Spinal cord (tissue), 10 donors: ENCODE measurements at places on chromosomes 4 and X. TPM values are rescaled to one million over a fixed set of nuclear protein-coding genes. Genes with fewer than 3 reads are reported as not detected.

Gene COL25A1
- 33.6 TPM for total RNA-seq

Gene USP26
- total RNA-seq, result not detected

Gene HHIP
- 11.5 TPM for total RNA-seq

Gene PSAPL1
- total RNA-seq, result not detected

Gene GC
- not detected for total RNA-seq

Gene L1CAM
- 93.3 TPM for total RNA-seq

Gene MID1IP1
- 65.6 TPM for total RNA-seq

Gene MAPK10
- 202 TPM for total RNA-seq

DNA sequence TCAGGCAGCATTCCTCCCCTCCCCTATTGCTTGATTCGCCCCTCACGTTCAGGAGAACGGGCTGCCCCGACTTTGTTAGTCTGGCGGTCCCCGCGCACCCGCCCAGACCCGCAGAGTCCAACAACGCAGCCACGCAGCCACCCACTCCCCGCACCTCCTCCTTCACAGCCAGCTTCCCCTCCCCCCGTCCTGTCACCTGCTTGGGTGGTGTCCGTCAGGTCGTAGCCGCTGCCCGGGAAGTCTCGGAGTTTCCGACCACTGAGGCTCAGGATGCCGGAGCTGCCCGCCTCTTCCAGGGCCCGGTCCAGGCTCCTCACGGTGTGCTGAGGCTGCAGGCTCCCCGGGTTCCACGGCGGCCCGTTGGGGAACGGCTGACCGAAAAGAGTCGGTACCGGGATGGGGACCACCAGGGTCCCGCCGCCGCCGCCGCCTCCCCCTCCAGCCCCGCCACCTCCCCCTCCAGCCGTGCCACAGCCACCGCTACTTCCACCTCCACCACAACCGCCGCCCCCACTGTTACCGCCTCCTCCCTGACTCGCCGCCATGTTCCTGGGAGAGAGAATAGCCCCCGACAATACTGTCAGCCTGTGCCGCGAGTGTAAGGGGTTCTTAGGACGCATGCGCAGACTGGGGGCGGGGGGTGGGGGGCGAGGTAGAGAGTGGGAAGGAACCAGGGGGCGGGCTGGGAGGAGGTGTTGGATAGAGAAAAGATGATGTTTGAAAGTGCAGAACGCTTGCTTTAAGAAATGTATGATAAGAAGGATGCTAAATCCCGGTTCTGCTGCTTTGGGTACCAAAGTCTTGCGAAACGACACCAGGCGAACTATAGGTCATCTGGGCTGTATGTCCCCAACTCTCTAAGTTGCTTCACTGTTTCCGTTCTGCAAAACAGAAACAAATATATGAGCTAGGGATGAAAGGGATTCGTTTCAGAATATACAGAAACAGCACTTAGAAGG lies at the start of gene LRCH2:
LRCH2 (minus strand) TSS at position 600 of the 959 bp plus-strand sequence; CDS start at position 545, 55 bp downstream.
- DNase-seq, result peak; percentile 54

- no peak for DNase-seq
Measured at GRCh38 chrX:9320940-9321339, 143.9 kb upstream of the TBL1X start.

- DNase-seq, result no peak
Measured at GRCh38 chr4:93810340-93810992, 18.1 kb upstream of the ATOH1 start.

- no peak for DNase-seq
Measured at GRCh38 chr4:156584100-156584499, 387.5 kb downstream of the PDGFC start.

DNA sequence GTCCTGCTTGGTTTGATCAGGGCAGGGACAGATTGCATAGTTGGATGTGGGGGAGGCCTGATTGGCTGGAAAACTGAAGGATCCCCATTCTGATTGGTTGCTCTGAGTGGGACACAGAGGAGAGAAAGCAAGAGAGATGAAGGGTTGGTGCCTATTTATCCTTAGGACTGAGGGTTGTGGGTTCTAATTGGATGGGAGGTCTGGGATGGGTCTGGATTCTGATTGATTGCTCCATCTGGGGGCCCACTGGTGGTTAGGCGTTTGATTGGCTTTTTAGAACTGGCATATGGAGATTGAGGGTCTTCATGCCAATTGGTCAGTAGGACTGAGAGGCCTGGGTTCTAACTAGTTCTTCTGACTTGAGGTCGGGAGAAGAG lies 644 bp upstream of the EBP start:
- peak; percentile 9 for DNase-seq

- no peak for DNase-seq
Measured at GRCh38 chrX:30702736-30703135, 49.5 kb downstream of the GK start.

- no peak for DNase-seq
Measured at GRCh38 chr4:175559526-175559925, 252.5 kb downstream of the GPM6A start.

GRCh38 chr4:56653461-56654237 lies 27.4 kb downstream of the HOPX start:
- no peak for DNase-seq

GRCh38 chr4:79298484-79298883 lies 27.4 kb downstream of the NAA11 start:
- DNase-seq, result no peak

GRCh38 chrX:44431194-44431593 lies 87.7 kb upstream of the EFHC2 start:
- DNase-seq, result no peak

- DNase-seq, result no peak
Measured at GRCh38 chrX:31459361-31459760, 387.5 kb upstream of the FTHL17 start.

DNA sequence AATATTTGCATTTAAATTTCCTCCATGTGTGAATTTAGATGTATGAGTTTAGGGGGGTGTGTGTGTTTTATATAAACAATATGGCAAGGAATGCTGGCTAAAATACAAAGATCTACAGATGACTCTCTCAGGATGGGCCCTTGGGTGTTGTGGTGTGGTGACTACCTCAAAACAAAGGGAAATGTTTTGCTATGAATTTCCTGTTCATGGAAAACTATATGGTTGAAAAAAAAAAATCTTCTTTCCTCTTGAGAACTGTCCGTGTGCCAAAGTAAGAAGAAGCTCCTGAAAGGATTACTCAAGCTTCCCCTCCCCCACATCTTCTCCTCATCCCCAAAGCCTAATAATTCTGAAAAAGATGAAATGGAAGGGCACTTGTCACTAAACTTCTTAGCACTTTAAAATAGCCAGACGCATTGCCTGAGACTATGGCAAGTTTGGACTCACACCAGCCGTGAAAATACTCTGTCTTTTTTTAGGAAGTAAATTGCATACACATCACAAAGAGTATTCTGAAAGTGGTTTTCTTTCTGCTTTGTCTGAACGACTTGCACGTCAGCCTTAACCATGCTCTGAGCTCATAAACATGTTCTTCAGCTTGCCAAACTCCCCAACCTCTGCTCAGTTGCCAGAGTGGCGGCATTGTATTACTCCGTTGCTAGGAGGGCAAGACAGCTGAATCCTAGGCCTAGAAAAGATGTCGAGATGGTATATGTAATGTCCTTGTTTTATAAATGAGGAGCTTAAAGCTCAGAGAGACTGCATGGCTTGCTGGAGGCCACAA lies 250.4 kb upstream of the JADE1 start:
- no peak for DNase-seq

DNA sequence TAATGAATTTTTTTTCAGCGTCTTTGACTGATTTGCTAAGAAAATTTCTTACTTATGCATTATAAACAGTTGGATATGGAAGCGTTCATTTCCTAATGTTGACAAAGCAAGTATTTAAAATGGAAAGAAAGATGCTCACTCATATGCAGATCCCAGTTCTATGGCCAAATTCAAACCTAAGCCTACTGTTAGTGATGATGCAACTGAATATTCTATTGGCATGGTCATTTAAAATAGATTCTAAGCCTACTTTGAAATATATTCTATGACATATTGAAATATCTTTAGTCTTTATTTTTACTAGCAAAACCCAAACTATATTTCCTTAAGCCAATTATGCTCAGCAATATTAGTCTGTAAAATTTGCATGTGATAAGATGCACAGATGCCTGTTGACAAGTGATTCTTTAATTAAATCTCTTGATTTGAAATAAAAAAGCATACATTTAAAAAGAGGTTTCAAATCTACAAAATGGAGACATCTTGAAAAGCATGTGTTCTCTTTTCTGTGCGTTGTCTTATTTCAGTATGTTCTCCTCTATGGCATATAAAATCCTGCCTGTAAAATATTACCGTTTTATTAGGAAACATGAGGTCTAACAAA lies 96.6 kb upstream of the NAP1L5 start:
- no peak for DNase-seq

GRCh38 chrX:6526564-6527136 lies 8.3 kb downstream of the VCX3A start:
- DNase-seq, result no peak

GRCh38 chr4:8394806-8395205 lies 45.7 kb downstream of the ACOX3 start:
- no peak for DNase-seq

GRCh38 chr4:122434285-122434684 lies 22.2 kb downstream of the IL2 start:
- DNase-seq, result no peak

DNA sequence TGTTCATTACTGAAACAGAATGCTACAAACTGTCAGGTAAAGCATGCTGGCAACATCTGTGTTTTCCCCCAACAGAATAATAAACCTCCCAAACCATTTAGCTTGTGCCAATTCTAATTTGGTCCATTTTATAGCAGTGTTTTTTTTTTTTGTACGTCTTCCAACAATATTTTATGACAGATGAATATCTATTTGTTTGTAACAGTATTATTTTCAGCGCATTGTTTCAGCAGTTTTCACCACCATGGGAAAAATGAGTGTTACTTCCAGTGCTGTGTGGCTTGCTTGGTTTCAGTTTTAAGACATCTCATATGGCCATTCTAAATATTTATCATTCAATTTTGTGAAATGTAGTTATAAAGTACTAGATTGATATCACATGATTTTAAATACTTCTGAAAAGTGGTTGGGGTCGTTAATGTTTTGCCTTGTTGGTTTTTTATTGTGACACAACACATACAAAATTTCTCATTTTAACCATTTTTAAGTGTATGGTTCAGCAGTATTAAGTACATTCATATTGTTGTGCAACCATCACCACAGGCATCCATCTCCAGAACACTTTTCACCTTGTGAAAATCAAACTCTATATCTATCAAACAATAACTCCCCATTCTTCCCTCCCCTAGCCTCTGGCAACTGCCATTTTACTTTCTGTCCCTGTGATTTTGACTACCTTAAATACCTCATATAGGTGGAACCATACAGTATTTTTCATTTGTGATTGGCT lies 25.6 kb upstream of the TBC1D19 start:
- no peak for DNase-seq

DNA sequence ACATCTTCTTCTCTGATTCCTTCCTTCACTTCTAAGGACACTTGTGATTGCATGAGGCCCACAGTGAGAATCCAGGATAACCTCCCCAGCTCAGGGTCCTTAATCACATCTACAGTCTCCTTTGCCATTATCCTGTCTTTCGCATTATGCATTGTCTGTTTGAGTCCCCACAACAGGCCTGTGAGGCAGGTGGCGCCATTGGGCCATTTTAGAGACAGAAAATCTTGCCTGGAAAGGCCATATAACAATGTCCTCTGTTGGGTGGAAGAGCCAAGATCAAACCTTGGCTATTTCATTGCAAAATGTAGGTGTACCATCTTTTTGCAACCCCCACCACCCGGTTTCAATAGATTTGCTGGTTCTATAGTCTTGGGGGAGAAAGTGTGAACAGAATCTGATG lies 11.8 kb upstream of the DCUN1D4 start:
- DNase-seq, result no peak

GRCh38 chr4:10697086-10697485 lies 12.5 kb upstream of the CLNK start:
- no peak for DNase-seq
